ENCODE measurements at places on chromosomes 6 and 20. TPM values are rescaled to one million over a fixed set of nuclear protein-coding genes. Genes with fewer than 3 reads are reported as not detected.

Gene ZBTB9
- total RNA-seq = 4.9 TPM

Gene HLA-DOB
- 0.26 TPM for total RNA-seq

Gene GTSF1L
- total RNA-seq = not detected

- no peak for DNase-seq
These were observed 402.1 kb upstream of the CHD6 start for GRCh38 chr20:42020316-42020715.

- no peak for DNase-seq
These were observed 37.5 kb downstream of the SDHAF4 start for GRCh38 chr6:70604254-70604653.

DNA sequence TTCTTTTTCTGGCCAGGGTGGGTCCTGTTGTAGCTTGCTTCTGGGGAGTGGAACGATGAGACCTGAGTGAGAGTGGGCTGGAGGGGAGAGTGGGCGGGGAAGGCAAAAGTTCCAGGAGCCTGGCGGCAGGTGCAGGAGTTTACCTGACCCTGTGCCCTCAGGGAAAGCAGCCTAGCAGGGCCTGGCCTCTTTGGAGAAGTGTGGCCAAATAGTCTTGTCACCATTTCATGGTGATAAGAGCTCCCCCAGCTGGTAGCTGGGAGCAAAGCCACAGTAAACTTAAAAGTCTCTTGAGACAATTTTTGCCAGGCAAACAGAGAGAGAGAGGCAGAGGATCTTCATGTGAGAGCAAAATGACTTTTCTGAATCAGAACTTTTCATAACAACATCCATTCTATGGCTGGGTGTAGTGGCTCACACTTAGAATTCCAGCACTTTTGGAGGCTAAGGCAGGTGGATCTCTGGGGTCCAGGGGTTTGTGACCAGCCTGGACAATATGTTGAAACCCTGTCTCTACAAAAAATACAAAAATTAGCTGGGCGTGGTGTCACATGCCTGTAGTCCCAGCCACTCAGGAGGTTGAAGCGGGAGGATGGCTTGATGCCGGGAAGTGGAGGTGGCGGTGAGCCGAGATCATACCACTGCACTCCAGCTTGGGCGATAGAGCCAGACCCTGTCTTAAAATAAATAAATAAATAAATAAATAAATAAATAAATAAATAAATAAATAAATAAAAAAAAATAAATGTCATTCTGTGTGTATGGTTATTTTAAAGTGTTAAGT, 161.8 kb upstream of the SCGN start:
- peak; percentile 61 for DNase-seq

- DNase-seq = no peak
These were observed 65.3 kb upstream of the SNX9 start for GRCh38 chr6:157757430-157758403.

GRCh38 chr20:51220293-51220706, 197.4 kb upstream of the KCNG1 start:
- no peak for DNase-seq

DNA sequence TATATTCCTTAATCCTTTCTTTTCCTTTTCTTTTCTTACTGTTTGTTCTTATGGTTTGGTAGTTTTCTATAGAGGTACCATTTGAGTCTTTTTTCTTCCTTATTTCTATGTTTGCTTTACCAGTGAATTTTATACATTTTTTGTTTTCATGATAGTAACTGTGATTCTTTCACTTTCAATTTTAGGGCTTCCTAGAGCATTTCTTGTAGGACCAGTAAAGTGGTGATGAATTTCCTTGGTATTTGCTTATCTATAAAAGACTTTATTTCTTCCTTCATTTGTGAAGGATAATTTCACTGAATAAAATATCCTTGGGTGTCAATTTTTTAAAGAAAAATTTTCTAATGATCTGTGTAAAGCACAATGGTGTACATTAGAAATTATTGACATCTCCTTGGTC, 637.4 kb downstream of the CD109 start:
- peak; percentile 6 for DNase-seq

- DNase-seq = no peak
These were observed 123.7 kb upstream of the EXOC2 start for GRCh38 chr6:816510-817084.

- no peak for DNase-seq
These were observed 22.5 kb downstream of the ARHGAP40 start for GRCh38 chr20:38624084-38624483.

- no peak for DNase-seq
These were observed 20.8 kb upstream of the ERVFRD-1 start for GRCh38 chr6:11132194-11132888.

DNA sequence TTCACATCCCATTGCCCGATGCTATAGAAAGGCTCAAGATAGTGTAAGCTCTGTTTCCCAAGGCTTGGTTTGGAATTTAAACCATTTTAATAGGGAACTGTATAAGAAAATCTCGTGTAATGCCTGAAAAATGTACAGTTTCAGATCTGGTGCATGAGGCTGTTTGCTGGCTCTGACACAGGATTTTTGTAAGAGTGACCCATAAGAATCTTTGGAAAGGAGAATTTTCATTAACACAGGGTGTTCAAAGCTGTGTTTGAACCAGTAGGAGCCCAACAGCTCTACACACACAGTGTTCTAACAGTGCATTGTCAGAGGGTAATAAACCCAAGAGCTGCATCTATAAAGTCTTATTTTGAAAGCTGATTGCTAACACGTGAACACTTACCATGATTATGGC, 293.5 kb downstream of the PRL start:
- DNase-seq = peak; percentile 19

DNA sequence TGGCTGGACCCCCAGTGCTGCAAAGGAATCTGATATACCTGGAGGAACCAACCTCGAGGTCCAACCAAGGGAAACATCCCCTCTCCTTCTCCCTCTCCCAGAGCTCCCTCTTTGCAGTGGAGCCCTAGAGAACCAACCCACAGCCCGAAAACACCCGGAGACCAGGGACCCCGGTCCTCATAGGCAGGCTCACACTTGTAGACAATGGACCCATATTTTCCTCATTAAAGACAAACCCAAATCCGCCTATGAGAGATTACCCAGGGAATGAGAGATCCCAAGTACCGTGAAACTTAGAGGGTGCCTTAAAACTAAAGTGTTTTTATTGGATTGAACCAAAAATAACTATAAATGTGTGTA, 9.6 kb upstream of the FOXF2 start:
- no peak for DNase-seq

- no peak for DNase-seq
These were observed 156.0 kb downstream of the CCDC170 start for GRCh38 chr6:151649835-151650234.
